Kidney epithelial cell (primary cell): ENCODE measurements at places on chromosomes 1 and 21. TPM values are rescaled to one million over a fixed set of nuclear protein-coding genes. Genes with fewer than 3 reads are reported as not detected.

GRCh38 chr1:202213361-202214088 lies 19.9 kb downstream of the LGR6 start:
- no peak for DNase-seq

- DNase-seq = no peak
Measured at GRCh38 chr1:199174336-199174735, 535.5 kb downstream of the PTPRC start.

DNA sequence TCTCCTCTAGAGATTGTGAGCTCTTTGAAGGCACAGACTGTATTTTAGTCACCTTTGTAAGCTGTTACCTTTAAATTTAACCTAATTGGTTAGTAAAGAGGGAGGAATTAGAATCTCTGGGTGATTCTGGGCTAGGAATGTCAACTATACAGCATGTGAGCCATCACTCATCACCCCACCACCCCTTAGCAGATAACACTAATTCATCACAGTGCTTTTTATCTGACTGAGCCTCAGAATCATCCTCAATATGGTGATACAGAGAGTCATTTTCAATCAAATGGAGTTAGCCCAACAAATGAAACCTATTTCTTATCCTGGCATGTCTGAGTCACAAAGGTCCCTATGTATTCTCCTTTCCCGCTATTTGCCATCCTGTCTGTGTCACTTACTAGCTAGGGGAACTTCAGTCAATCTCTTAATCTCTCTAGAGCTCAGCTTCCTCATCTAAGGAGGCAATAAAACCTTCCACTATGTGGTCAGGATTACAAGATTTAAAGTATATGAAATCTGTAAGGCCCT lies 13.3 kb downstream of the KCNJ10 start:
- no peak for DNase-seq

DNA sequence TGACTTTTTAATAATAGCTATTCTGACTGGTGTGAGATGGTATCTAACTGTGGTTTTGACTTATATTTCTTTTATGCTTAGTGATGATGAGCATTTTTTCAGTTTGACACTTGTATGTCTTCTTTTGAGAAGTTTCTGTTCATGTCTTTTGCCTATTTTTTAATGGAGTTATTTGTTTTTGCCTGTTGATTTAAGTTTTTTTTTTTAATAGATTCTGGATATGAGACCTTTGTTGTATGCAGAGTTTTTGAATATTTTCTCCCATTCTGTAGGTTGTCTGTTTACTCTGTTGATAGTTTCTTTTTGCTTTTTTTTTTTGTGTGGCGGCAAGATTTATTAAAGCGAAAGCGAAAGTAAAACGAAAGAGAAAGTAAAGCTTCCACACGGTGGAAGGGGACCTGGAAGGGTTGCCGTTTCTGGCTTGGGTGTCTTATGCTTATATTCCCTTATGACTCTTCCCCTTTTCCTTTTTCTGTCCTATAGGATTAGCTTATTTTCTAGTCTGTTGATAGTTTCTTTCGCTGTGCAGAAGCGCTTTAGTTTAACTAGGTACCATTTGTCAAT lies 67.6 kb downstream of the TBX19 start:
- DNase-seq = no peak

- DNase-seq = no peak
Measured at GRCh38 chr1:201724039-201724765, 104.8 kb upstream of the IPO9 start.

DNA sequence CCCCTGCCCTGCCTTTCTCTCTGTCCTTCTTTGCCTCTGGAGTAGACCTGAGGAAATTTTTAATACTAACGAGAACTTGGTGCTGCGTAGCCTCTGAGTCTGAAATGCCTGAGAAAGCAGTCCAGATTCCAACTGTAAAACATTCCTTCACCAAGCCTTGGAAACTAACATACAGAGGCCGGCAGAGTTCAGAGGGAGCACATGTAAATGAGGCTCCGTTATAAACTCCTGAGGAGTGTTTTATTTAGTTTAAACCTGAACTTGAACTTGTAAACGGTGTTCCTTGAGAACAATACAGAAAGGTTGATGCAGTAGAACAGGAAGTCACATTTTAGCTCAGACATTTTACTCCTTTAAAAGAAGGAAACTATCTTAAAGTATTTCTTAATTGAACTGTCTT lies 280.7 kb downstream of the TM2D1 start:
- no peak for DNase-seq

DNA sequence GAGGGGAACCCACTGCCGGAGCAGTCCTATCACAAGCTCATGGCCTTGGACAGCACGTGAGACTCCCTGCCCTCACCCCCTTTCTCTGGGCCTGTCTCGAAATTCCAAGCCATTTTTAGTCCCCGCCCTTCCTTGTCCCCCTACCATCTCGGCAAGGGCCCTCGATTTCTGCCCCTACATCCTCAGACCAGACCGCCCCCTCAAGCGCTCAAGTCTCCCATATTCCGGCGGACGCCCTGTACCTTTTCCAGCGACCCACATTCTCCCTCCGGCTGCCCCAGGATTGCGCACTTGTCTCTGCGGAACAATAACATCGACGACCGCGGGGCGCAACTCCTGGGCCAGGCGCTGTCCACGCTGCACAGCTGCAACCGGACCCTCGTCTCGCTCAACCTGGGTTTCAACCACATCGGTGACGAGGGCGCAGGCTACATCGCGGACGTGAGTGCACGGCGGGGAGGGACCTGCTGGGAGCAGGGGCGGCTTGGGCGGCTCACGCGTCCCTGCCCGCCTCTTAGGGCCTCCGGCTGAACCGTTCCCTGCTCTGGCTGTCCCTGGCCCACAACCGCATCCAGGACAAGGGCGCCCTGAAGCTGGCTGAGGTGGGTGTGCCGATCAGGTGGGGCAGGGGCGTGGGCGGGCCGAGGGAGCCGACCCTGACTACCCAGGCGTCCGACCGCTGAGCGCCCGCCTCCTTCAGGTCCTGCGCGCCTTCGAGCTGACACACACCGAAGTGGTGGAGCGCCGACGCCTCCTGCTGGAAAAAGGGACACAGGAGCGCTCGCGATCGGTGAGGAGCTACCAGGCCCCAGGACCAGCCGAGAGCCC lies 7.0 kb downstream of the LRRC71 start:
- peak; percentile 19 for DNase-seq

DNA sequence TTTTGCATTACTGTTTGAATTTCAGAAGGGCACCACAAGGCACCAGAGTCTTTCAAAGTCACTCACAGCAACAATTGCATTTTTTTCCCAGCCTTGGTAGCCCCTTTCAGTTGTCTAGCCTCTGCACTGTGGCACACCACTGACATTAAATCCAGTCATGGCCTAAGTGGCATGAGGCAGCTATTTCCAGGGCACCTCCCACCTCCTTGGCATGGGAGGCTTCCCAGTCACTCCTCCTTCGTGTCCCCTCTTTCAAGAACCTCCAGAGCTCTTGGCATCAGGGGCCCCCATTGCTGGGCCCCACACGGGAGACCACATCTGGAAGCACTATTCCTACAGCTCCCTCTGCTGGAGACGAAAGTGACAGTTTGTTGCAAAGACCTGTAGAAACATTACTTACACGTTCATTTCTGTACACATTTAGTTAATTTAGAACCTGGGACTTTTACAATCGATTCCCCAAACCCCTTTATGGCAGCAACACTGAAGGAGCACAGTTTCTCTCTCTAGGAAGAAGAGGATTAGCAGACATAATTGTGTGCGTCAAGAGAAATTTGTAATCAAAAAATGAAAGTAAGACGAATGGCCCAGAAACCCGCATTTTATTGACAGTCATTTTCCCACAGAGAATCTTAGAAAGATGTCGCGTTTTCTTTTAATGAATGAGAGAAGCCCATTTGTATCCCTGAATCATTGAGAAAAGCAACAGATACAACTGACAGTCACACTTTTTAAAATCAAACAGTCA lies 5.7 kb upstream of the CHD5 start:
- DNase-seq = no peak

DNA sequence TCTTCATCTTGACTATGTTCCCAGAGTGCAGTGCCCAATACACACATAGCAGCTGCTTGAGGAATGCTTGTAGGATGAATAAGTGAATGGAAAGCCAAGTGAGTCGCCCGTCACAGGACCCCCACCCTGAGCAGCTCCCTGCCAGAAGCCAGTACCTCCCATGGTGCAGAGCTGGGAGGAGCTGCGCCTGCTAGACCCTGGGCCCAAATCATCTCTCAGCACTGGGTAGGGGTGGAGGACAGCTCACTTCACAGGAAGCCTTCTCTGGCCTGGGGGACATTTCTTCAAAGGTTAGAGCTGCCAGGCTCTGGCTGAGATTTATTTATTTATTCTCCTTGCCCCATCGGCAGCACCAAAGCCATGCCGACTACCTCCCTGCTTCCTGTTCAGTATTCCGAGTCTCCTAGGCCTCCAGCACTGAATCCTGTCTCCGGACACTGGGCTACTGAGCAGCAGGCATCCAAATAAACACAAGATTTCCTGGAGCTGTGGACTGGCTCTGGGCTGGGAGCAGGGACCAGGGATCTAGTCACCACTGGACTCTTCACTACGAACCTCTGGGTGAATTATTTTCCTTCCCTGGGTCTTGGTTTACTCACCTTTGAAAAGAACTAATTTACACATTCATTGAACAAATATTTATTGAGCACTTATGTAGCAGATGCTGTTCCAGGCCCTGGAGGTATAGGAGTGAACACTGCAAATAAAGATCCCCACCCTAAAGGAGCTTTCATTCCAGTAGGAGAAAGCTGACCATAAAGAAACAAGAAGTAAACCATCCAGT lies 187.7 kb downstream of the TRABD2B start:
- no peak for DNase-seq

DNA sequence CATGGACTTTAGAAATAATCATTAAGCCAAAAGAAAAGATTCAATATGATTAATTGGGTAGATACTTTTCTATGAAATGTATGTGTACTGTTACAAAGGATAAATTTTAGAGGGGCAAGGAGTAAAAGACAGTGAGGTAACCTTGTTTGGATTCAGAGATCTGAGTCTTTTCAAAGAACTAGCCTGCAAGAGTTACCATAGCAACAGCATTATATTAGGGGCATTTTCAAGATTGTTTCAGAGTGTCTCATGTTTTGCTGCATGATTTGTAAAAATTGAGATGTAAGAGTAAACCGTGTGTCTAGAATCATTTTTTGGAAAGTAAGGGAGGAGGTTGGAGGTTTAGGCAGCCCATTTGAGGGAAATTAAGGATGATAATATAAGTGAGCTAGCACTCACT lies 70.6 kb upstream of the KIAA1614 start:
- no peak for DNase-seq

DNA sequence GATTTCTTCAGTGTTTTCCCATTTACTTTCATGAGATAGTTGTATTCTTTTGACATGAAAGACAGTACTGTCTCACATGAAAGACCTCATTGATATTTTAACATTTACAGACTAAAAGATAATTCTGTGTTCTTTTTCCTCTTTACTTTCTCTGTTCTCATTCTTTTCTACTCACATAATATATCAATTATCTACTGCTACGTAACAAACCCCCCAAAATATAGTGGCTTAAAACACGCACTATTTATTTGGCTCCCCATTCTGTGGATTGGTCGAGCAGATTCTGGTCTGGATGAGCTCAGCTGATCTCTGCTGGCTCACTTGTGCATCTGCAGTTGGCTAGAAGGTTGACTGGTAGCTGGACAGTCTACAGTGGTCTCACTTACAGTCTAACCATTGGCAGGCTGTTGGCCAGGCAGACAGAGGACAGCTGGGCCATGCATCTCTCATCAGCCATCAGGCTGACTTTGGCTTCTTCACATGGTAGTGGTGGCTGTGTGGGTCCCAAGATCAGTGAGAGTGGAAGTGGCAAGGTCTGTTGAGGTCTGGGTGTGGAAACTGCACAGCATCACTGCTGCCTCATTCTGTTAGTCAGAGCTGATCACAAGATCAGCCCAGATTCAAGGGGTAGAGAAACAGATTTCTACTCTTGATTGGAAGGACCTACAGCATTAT lies 63.2 kb downstream of the MPZL1 start:
- no peak for DNase-seq

GRCh38 chr1:25123551-25123950 lies 108.8 kb downstream of the SYF2 start:
- DNase-seq = no peak

GSTM5 gene
- total RNA-seq = not detected in 2 replicates

TFF1 gene
- total RNA-seq = not detected in 2 replicates

ACTL8 gene
- 0.17 TPM in 1 of 2 replicates, not detected in the other for total RNA-seq

CHIA gene
- not detected in 2 replicates for total RNA-seq

CELA2B gene
- total RNA-seq = not detected in 2 replicates

MIER1 gene
- 22.2 and 27.8 TPM in 2 replicates for total RNA-seq

RCC1 gene
- total RNA-seq = 37.6 and 45.2 TPM in 2 replicates
